ENCODE measurements at places on chromosomes 2 and 18.

GRCh38 chr2:181036848-181037603 lies 56.6 kb downstream of the UBE2E3 start:
- no peak for DNase-seq

DNA sequence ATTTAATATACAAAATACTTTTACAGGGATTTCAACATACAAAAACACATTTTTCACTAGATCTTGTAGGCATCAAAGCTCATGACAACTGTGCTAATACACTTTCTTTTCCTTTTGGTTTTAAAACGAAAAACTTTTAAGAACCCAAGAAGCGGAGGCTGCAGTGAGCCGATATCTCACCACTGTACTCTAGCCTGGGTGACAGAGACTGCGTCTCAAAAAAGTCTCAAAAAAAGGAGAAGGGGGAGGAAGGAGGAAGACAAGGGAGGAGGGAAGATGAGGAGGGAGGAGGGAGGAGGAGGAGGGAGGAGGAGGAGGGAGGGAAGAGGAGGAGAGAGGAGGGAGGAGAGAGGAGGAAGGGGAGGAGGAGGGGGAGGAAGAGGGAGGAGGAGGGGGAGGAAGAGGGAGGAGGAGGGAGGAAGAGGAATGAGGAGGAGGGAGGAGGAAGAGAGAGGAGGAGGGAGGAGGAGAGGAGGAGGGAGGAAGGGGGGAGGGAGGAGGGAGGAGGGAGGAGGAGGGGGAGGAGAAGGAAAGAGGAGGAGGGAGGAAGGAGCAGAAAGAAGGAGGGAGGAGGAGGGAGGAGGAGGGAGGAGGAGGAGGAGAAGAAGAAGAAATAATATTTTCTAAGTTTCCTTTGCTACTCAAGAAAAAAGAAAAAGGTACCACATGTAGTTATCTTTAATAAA lies 13.8 kb downstream of the ROCK2 start:
- no peak for DNase-seq

GRCh38 chr2:150974864-150975263 lies 286.8 kb downstream of the RBM43 start:
- DNase-seq: no peak

- DNase-seq: no peak
Measured at GRCh38 chr18:58222432-58223125, 178.6 kb downstream of the NEDD4L start.

- DNase-seq: no peak
Measured at GRCh38 chr18:56889621-56890020, 238.5 kb downstream of the WDR7 start.

- DNase-seq: no peak
Measured at GRCh38 chr2:129934044-129934822, 45.2 kb upstream of the RAB6C start.

DNA sequence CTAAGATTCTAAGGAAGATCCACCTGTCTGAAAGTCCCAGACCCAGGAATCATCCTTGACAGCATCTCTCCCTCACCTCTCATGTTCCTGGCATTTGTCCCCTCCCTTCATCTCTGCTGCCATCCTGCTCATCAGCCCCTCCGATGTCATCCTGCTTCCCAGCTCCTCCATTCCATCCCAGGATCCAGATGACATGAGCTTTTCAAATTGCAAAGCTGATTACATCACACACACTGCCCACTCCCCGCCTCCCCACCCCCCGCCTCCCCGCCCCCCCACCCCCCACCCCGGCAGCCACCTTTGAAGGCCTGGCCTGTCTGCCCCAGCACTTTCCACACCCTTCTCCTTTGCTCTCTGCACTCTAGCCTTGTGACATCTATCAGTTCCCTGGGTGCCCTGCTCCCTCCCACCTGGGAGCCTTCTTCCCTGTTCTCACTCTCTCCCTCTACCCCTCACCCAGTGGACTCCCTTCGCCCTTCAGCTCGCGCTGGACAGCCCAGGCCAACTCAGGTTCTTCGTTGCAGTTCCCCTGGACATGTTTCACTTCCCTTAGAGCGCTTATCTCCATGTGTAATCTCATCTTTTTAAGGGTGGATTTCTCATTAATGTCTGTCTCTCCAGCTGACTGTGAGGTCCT lies 61.6 kb downstream of the DNMT3A start:
- no peak for DNase-seq

GRCh38 chr18:56431551-56431950 lies 206.8 kb downstream of the TXNL1 start:
- DNase-seq: no peak

All from central memory CD8-positive, alpha-beta T cell (primary cell).